Stimulated activated CD8-positive, alpha-beta memory T cell treated with anti-CD3 and anti-CD28 coated beads, Interleukin-7, amount 100 ng/mL, for 1 hour (primary cell): ENCODE measurements at places on chromosomes 5 and 9.

GRCh38 chr5:99449786-99450185, 521.0 kb upstream of the CHD1 start:
- no peak for DNase-seq

DNA sequence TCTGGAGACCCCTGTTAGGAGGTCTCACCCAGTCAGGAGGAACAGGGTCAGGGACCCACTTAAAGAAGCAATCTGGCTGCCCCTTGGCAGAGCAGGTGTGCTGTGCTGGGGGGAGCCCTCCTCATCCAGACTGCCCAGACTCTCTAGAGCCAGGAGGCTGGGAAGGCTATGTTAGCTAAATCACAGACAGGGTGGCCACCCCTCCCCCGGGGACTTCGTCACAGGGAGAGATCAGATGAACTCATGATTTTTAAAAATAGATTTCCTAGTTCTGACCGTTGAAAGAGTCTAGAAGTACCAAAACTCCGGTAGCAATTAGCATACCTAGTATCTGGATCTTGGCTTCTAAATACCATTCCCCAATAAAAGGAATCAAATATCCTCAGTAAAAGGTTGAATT, 35.0 kb upstream of the FOXB2 start:
- DNase-seq: no peak

GRCh38 chr9:133619791-133620190, 10.6 kb upstream of the FAM163B start:
- peak; percentile 6 for DNase-seq

DNA sequence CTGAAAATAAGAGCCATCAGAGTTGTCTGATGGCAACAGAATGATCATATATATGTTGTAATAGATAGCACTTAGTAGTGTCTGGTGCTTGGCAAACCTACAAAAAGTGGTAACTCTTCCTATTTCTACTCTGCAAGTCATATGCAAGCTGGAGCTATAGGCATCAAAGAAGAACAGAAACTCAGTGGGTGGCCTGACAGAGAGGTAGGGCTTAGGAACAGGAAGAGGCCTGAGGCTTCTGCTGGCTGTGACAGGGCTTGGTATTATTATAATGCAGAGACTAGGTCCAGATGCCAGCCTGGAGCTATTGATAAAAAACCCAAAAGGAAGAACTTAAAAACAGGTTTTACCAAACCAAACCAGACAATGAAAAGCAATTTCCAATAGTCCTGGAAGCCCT, 4.4 kb upstream of the DIAPH1 start:
- no peak for DNase-seq

DNA sequence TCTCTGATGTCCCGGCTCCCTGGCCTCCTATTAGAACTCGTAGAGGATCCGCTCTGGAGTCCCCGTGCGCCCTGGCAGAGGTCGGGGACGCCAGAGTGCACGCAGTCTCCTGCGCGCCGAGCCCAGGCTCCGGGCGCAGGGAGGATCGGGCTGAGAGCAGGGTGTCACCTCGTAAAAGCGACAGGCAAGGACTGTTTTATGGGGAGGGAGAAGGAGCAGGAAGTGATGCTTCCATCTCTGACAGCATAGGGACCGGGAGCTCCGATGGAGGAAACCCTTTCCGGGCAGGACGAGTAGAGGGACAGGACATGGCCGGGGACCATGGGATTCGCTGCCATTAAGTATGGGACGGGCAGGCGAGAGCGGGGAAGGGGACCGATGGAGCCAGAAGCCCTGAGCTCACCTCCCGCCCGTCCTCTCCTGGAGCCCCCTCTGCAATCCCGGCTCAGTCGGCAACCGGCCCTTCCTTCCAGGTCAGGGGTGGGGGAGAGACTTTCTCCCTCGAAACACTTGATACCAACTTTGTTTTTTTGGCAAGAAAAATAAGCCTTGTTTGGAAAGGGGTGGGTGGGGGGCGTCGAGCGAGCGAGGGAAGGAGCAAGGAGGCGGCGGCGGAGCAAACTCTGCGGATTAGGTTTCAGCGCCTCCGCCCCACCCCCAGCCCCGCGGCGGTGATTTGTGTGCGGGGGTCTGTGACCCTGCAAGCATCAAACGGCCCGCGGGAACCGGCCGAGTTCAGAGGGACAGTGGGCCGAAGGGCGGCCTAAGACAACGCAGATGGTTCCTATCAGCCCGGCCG, 12.6 kb downstream of the LMX1B start:
- no peak for DNase-seq
